H9 (cell line): ENCODE measurements at places on chromosomes 7 and 10.

DNA sequence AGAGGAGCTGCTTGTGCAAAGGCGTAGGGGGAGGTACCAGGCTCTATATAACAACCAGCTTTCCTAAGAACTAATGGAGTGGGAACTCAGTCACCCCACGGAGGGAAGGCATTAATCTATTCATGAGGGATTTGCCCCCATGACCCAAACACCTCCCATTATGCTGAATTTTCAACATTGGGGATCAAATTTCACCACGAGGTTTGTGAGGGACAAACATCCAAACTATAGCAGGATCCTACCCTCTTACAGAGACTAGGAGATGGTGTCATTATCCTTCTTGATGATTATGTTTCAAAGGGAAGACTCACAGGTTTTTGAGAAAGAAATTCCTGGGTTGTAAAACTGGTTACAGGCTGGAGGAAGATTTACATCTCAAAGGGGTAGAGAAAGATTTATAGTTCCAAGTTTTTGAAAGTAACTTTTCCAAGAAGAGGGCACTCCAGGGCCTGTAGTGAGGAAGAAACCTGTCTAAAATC, 295.0 kb upstream of the DKK1 start:
- DNase-seq, result no peak

DNA sequence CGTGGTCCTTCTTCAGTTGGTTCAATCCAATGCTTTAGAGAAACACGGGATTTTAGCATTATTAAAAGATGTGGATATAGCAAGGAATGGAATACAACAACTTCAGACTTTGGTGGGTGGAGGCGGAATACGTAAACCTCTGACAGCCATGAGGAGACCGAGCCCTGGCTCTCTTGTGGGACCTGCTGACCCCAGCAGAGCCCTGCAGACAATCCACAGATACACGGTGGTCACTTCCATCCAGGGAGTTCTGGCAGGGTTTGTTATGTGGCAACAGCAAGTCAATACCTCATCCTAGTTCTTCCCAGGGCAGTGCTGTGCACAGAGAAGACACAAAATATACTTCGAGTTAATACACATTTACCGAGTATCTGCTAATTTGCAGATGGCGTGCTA, 118.5 kb upstream of the DIP2C start:
- DNase-seq, result no peak

- no peak for DNase-seq
Observed at GRCh38 chr10:120428754-120429153, 28.3 kb upstream of the PLPP4 start.

DNA sequence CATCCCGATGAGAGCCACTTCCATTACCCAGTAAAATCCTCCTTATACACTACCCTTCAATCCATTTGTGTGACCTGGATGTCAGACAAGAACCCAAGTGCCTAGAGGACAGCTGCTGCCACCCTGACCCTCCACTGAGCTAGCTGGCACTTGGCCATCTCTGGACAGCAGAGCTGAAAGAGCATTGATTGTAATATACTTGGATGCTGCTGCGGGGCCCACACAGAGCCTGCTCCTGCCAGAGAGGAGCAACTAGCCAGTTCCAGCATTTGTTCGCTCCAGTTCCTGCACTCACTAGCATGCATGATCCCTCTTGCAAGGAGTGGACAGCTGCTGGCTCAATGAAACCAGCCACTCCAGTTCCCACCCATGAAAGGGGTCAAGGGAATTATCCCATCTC, 8.4 kb upstream of the TMEM254 start:
- no peak for DNase-seq

DNA sequence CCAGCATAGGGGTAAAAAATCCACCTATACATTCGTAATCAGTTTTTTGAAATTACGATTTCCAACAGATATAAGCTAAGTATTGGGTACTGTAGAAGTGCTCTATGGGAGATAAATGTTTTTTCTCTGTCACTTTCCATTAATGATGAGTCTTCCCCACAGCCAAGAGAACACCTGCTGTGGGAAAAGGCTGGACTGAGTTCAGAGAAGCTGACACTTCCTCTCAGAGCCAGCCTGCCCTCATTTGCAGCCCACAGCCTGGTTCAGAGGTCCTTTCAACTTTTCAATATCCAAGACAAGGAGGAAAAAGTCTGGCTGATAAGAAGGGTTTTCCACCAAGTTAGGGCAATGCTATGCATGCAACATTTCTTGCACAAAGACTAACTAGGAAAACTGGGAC, 64.5 kb upstream of the DNAJB12 start:
- no peak for DNase-seq

DNA sequence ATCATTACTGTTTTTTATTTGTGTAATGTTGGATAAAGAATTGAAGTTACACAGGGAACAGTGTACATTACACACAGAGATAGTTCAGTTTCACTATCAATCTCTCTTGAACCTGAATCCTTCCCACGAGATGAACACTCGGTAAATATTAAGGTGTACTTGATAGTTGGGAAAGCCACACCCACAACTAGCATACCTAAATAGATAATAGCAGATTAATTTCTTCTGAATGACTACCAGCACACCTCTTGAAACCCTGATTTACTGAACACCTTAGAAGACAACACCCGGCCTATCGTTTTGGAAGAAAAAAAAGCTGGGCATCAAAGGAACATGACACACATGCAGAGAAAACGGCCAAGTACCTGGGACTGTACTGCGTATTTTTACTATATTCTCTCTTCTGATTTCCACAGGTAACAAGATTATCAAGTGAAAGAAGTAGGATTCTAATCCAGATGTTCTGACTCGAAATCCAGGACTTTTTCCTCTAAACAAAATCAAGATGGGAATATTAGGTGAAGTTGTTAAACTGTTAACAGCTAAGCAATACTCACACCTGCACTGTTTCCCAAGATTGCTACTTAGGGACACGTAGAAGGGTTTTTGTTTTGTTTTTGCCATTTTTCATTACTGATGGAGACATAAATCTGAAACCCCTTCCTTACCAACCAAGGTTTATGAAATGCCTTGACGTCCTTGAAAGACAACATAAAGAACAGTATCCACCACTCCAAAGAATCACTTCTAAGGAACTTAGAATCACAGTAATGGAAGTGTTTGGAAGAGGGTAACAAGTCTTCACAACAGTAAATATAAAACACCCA, 1.0 kb downstream of the CCDC186 start:
- no peak for DNase-seq

- DNase-seq, result no peak
Observed at GRCh38 chr10:1280466-1281404, 224.6 kb downstream of the WDR37 start.

DNA sequence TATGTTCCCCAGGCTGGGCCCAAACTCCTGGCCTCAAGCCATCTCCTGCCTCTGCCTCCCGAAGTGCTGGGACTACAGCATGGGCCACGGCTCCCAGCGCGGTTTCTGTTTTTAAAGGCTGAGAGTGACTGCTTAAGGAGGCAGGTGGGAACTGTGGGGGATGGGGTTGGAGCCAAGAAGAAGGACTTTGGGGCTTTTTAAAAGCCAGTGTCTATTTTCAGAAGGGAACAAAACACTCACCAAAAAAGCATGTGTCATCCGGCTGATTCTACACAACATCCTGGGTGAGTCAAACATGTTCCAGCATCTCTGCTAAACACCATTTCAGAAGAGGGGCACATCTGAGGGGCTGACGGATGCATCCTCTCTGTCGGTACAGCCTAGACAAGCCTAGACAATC, 824.5 kb downstream of the TYW1 start:
- no peak for DNase-seq

DNA sequence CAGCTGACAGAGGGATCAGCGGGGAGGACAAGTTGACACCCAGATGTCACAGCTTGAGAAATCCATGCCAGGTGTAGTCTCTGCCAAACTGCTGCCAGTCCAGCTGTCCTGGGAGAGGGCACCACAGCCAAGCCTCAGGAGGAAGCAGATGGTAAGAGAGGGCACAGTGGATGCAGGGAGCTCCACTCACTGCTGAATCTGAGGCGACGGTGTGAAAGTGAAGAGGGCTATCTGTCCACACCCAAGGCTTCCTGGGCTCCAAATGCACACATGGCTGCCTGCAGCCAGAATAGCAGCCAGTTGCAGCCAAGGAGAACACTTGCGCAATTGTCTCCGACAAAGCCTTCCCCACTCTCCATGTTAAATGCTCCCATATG, 502.4 kb downstream of the GRID1 start:
- no peak for DNase-seq

- DNase-seq, result no peak
Observed at GRCh38 chr7:97167176-97167575, 49.7 kb downstream of the SDHAF3 start.

GRCh38 chr10:1514681-1515080, 222.6 kb downstream of the ADARB2 start:
- no peak for DNase-seq
